Stimulated activated CD8-positive, alpha-beta memory T cell treated with anti-CD3 and anti-CD28 coated beads, Interleukin-4, amount 100 ng/mL, for 48 hours (primary cell): ENCODE measurements at places on chromosomes 6 and 20.
A peak's percentile ranks its signal among the peaks of the same experiment; 100 is the strongest.

DNA sequence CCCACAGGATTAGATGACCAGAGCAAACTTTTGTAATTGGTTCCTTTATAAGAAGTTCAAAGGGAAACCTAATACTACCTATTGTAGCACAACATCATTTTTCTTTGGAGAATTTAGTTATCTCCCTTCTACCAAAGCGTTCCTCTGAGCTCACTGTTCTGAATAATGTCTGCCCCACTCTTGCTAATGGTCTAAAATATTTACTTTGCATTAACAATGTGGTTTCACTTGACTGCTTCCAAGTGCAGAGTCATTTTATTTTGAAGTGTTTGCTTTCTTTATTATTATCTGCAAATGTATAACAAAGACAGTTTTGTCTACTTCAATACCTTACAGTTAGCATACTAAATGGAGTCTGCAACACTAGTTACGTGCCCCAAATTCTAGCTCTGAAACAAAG is 15.0 kb downstream of the TRAPPC3L start:
- DNase-seq: no peak

GRCh38 chr20:24633026-24633425 is 163.6 kb downstream of the SYNDIG1 start:
- DNase-seq: no peak

GRCh38 chr6:144416244-144416643 is 131.1 kb downstream of the UTRN start:
- no peak for DNase-seq

DNA sequence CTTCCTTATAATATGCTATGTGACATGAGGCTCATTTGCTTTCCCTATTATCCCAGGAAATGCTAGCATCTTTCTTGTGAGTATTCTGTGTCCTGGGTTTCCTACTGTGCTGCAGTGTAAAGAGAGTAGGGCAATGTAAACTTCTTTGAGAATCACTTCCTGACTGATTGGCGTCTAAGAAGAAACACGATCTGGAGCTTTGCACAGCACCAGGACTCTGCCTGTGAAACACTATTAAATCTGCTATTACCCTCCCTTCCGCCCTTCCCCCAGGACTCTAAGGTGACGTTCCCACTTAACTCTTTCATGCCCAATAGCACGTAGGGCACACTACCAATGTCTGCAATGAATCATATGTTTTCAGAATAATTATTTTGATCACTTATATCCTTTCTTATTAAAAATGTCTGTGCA is 607.3 kb upstream of the CITED2 start:
- no peak for DNase-seq

GRCh38 chr6:154277629-154278017 is 79.0 kb downstream of the IPCEF1 start:
- DNase-seq: no peak

DNA sequence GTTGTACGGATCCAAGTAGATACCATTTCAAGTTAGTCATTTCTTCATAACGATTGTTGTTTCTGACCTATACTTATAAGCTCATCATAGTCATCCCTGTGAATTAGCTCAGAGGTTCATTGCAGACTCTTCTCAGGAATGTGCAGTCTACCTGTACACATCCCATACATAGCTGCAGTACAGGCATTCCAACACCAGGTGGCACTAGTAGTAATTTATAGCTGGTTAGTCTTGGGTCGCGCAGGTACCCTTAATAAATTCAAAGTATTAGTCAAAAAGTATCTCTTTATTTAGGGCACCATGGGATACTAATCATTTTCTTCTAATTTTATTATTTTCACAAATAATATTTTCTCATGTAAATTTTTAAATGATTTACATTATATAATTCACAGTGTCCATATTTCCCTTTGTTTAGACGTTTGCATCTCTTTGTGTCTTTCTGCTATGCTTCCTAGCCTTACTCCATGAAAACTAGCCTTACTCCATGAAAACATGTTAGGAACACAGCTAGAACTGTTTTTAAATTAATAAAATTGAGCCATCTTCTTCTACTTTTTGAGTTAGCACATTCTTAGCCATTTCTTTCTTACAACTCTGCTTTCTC is 128.6 kb upstream of the FAM83B start:
- peak; percentile 80 for DNase-seq

DNA sequence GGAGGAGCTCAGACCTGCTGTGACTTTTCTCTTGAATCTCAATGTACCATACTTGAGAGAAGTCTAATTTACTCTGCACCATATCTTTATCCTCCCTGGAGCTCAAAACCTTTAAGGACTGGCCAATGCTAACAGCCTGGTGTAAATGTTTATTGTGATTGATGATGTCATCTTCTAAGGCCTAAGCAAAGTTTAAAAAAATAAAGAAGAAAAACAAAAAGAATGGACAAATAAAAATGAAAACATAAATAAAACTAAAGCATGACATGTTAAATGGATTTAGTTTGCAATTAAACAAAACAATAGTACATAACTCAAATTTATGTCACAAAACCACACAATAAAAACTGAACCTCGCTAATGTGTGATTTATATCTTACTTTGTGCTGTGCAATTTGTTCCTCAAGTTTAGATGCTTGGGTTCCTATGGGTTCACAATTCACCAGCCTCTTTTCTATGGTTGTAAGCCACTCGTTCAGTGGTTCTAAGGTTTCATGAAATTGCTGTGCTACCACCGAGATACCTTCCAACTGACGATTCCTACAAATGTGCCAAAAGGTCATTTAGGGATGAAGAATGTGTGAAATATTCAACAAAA is 113.0 kb downstream of the DST start:
- no peak for DNase-seq

DNA sequence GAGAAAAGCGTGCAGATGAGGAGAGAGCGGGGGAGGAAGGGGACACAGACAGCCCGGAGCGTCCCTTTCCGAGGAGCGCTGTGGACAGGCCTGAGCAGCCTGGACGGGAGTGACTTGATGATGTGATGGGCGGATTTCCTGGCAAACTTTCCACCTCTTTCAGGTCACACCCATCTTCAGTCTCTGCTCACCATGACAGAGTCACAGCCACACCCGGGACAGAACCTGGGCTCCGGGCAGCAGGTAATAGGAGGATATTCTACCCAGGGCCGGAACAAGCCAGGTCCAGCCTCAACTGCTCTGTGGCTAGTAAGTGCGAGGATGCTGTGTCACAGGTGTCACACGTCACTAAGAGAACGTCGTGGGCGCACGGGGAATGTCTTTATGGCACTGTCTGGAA is 84.3 kb downstream of the THBS2 start:
- no peak for DNase-seq

- no peak for DNase-seq
Observed at GRCh38 chr6:141634269-141634668, 498.5 kb upstream of the GJE1 start.

GRCh38 chr20:34709831-34710567 is 5.9 kb downstream of the TP53INP2 start:
- no peak for DNase-seq

DNA sequence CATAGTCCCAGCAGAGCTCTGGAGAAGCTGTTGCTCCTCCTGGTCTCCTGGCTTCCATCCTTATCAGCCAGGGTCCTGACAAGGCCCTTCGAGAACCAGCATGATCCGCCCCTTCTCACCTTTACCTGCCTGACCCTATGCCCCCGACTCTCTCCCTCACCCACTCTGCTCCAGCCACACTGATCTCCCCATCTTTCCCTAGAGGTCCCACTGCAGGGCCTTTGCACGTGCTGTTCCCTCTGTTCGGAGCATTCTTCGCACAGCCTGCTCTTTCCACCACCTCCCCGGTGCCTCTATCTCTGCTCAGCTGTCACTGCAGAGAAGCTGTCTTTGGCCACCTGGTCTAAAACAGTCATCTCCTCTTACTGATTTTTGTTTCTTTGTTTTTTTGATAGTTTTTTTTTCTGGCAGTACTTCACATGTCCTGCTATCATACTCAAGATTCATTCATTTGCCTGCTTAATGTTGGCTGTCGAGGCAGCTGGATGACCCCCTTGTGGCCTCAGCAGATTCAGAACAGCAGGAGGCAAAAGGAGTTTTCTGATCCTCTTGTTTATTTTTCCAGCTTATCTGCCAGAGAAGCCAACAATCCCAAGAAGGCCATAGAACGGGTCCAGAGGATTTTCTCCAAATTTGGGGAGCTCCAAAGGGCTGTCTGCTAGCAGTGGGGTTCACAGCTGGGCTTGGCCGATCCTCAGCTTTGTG is 1.6 kb upstream of the PTGIS start:
- DNase-seq: peak; percentile 21

GRCh38 chr20:53891306-53891894 is 179.0 kb downstream of the BCAS1 start:
- DNase-seq: no peak

- DNase-seq: no peak
Observed at GRCh38 chr6:151488226-151488625, 5.6 kb upstream of the CCDC170 start.

DNA sequence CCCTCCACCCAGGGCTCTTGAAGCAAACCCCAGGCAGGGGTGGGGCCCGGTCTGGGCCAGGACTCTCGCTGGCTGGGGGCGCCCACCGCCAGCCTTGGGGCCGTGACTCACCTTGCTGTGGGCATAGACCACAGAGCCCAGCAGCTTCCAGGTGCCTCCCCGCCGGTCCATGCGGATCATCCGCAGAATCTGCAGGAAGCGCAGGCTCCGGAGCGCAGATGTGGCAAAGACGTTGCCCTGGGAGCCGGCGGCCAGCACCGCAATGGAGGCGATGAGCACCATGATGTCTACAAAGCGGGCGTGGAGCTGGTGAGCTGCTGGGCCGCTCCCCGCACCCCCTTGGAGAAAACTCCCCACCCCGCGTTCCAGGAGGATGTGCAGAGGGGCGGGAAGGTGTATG is 27.9 kb downstream of the KCNQ2 start:
- no peak for DNase-seq

DNA sequence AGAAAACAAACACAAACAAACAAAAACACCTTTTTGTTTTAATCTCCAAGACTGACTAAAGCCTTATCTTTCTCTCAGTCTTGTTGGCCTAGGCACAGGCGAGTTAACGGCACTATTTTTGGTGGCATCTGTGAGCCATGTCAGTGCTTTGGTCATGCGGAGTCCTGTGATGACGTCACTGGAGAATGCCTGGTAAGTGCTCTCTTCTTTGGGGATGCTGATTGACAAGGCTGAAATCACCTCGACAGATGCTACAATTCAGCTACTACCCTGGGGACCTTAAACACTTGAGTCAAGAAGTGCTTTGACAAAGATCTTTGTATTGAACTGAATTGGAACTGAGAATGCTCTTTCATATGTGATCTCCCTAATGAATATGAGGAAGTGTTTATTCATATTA is 384.1 kb downstream of the LAMA2 start:
- DNase-seq: no peak

- no peak for DNase-seq
Observed at GRCh38 chr6:50369996-50370395, 320.3 kb upstream of the DEFB112 start.

GRCh38 chr6:44049163-44049988 is 77.9 kb downstream of the MRPL14 start:
- DNase-seq: no peak

- DNase-seq: peak; percentile 14
Observed at GRCh38 chr20:24492031-24492607, 22.7 kb downstream of the SYNDIG1 start.

DNA sequence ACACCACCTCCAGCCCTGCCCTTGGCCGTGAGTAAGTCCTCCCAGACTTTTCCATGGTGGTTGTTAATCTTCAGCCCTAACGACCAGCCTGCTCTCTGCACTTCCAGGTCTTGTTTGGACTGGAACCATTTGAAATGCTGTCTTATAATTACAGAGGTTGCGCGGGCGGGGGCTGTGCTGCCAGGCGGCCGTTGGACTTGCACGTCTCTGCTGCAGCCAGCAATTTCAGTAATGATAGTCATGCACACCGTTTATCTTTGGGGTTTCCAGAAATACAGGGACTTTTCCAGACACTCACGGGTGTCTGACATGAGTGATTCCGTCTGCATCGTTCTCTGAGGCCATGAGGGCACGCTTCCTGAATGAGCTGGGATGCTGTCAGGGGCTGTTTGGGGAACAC is 118.2 kb downstream of the BMP7 start:
- no peak for DNase-seq

GRCh38 chr6:54048782-54049181 is 62.5 kb upstream of the MLIP start:
- no peak for DNase-seq
